ENCODE measurements at places on chromosomes 4 and X.

DNA sequence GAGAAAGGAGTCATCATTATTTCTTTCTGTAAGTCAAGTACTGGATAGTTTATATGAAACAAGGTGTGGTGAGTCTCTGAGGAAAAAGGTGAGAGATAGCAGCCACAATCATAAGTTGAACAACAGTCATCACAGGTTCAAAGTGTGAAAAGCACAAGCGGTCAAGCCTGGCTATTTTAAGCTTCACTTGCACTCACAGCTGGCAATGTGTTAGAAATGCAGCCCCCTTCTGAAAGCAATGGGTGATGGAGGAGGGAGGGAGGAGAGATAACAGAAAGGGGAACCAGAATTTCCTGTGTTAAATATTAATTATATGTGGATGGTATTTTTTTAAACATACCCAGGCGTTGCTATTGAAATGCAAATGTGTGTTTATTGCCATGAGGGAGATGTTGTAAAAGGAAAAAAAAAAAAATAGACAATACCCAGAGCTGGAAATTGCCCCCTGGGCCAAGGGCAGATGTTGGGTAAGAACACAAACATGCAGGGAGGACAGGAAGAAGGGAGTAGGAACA is 26.9 kb upstream of the BMP3 start:
- no peak for DNase-seq

DNA sequence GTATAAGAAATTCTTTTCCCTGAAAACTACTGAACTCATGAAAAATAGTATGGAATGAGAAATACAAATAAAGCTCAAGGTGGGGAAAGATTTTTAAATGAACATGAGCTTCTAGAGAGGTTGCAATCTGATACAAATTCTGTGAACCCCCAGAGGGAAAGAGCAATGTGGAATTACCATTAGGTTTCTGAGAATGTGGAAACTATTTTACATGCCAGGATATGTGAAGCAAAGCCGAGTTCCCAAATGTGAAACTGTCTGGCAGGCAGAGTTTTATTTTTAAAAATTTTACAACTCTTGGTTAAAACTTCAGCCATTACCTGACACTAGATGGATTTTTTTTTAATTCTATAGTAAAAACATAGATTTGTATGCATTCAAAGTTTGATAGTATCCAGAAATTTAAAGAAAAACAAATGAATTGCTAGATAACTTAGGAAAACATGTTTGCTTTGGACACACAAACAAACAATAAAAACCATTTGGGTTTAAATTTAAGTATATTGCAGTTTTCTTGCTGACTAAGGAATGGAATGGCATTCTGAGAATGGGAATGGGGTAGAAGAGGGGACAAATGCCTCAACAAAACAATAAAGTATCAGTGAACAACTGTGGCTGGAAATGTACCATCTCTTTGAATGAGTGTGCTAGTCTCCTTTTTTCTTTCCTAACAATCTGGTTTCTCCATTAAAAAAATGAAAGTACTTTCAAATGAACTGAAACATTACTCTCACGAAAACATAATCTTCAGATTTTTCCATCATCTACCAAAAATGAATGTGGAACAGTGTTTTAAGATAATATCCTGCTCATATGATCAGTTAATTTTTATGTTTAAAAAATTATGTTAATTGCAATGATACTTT is 99.6 kb downstream of the PCDH18 start:
- no peak for DNase-seq

- DNase-seq = no peak
Observed at GRCh38 chrX:110317061-110317819, 645 bp downstream of the AMMECR1 start.

DNA sequence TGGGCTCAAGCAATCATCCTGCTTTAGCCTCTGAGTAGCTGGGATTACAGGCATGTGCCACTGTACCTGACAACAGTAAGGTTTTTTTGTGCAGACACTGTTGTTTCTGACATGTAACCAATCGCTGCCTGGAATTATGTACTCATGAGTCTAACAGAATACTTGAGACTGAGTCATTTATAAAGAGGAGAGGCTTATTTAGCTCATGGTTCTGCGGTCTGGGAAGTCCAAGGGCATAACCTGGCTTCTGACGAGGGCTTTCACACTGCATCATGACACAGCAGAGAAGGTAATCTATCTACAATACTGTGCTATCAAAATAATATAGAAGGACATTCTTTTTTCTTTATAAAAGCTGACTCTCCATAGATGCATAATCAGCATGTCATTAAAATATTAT is 115.5 kb upstream of the STOX2 start:
- DNase-seq = no peak

DNA sequence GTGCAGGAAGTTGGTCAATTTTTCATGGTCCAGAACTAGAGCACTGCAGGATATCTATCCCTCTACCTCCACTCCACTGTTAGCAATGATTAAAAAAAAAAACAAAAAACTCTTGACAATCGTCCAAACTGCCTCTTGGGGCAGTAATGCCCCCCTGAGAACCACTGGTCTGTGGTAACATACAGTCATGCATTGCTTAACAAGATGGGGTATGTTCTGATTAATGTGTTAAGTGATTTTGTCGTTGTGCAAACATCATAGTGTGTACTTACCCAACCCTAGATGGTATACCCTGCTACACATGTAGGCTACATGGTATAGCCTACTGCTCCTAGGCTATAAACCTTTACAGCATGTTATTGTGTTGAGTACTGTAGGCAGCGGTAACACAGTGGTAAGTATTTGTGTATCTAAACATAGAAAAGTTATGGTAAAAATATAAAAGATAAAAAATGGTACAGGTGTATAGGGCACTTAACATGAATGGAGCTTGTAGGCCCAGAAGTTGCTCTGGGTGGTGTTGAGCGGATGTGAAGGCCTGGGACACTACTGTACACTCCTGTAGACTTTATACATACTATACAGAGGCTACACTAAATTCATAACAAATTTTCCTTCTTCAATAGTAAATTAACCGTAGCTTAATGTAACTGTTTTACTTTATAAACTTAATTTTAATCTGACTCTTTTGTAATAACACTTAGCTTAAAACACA is 34.1 kb downstream of the ART3 start:
- no peak for DNase-seq

- DNase-seq = no peak
Observed at GRCh38 chrX:133881893-133882292, 103.5 kb downstream of the GPC3 start.

Data from CMK (cell line).